WTC11 (cell line): ENCODE measurements at places on chromosomes 7 and 10. TPM values are rescaled to one million over a fixed set of nuclear protein-coding genes. Genes with fewer than 3 reads are reported as not detected.

Gene RASA4
- total RNA-seq, result 11.2 to 17.9 TPM (median 17.4 TPM) in 3 replicates

Gene GPR26
- 0.05 to 0.07 TPM (median 0.07 TPM) in 3 replicates for total RNA-seq

Gene TMEM273
- 0.09 to 0.39 TPM (median 0.27 TPM) in 3 replicates for total RNA-seq

Gene EPO
- 0.63 to 0.76 TPM (median 0.66 TPM) in 3 replicates for total RNA-seq

Gene SFMBT2
- 10.9 to 14.3 TPM (median 12.0 TPM) in 3 replicates for total RNA-seq

Gene BICC1
- total RNA-seq, result 0.61 to 0.85 TPM (median 0.78 TPM) in 3 replicates

Gene COL28A1
- total RNA-seq, result 0.81 to 1.5 TPM (median 1.0 TPM) in 3 replicates

Gene MKX
- total RNA-seq, result 0.87 to 1.8 TPM (median 1.2 TPM) in 3 replicates

Gene GIMAP5
- 0.24 to 0.46 TPM (median 0.39 TPM) in 3 replicates for total RNA-seq

Gene PAPOLB
- 0.23 to 0.31 TPM (median 0.27 TPM) in 3 replicates for total RNA-seq

Gene DPYSL4
- total RNA-seq, result 16.8 to 18.1 TPM (median 17.0 TPM) in 3 replicates

Gene FAM25A
- not detected in 3 replicates for total RNA-seq

Gene CNNM1
- total RNA-seq, result 0.90 to 1.4 TPM (median 1.1 TPM) in 3 replicates

Gene BLVRA
- total RNA-seq, result 31.9 to 35.5 TPM (median 33.7 TPM) in 3 replicates

Gene PRSS37
- total RNA-seq, result not detected in 3 replicates

Gene SCIN
- 0.80 to 1.2 TPM (median 0.98 TPM) in 3 replicates for total RNA-seq

Gene PCLO
- 2.0 to 4.2 TPM (median 3.0 TPM) in 3 replicates for total RNA-seq

Gene KLLN
- 0.52 to 1.1 TPM (median 1.0 TPM) in 3 replicates for total RNA-seq

Gene BTBD16
- total RNA-seq, result not detected in 3 replicates

Gene IFIT5
- 1.7 to 2.0 TPM (median 1.8 TPM) in 3 replicates for total RNA-seq

Gene SHTN1
- total RNA-seq, result 9.9 to 11.2 TPM (median 11.0 TPM) in 3 replicates

Gene CALML5
- 0.23 TPM in 1 of 3 replicates, not detected in the others for total RNA-seq

Gene SEC23IP
- total RNA-seq, result 63.8 to 82.3 TPM (median 68.4 TPM) in 3 replicates

Gene GRK5
- total RNA-seq, result 1.9 to 2.3 TPM (median 2.2 TPM) in 3 replicates

Gene KLF14
- not detected in 3 replicates for total RNA-seq

Gene OR6B1
- not detected in 3 replicates for total RNA-seq

Gene TCAF2
- 0.15 to 0.21 TPM (median 0.21 TPM) in 3 replicates for total RNA-seq

Gene PGAM2
- 2.4 to 5.6 TPM (median 3.9 TPM) in 3 replicates for total RNA-seq

Gene HGF
- total RNA-seq, result 0.32 to 0.76 TPM (median 0.72 TPM) in 3 replicates

Gene ABCB1
- 0.60 to 0.94 TPM (median 0.82 TPM) in 3 replicates for total RNA-seq

Gene HKDC1
- total RNA-seq, result 0.09 TPM in 2 of 3 replicates, not detected in the other

Gene GPR158
- total RNA-seq, result 0.34 to 0.63 TPM (median 0.44 TPM) in 3 replicates

Gene SEPTIN14
- total RNA-seq, result 0.07 to 0.09 TPM (median 0.07 TPM) in 3 replicates

Gene WDFY4
- total RNA-seq, result 0.13 to 0.25 TPM (median 0.21 TPM) in 3 replicates

Gene POLR2J
- 45.9 to 51.7 TPM (median 50.5 TPM) in 3 replicates for total RNA-seq

Gene FLNC
- 6.3 to 8.0 TPM (median 6.8 TPM) in 3 replicates for total RNA-seq

Gene CALML3
- total RNA-seq, result not detected in 3 replicates

Gene CBLL1
- total RNA-seq, result 26.1 to 29.8 TPM (median 26.3 TPM) in 3 replicates

Gene FGFBP3
- total RNA-seq, result 53.0 to 68.2 TPM (median 55.0 TPM) in 3 replicates

Gene HPS1
- total RNA-seq, result 43.4 to 49.3 TPM (median 47.4 TPM) in 3 replicates

Gene FOXI2
- 1.2 to 1.7 TPM (median 1.4 TPM) in 3 replicates for total RNA-seq

Gene CYP26A1
- total RNA-seq, result 2.1 to 3.4 TPM (median 3.1 TPM) in 3 replicates

Gene SAP25
- total RNA-seq, result 9.3 to 11.7 TPM (median 9.7 TPM) in 3 replicates

Gene CPA5
- not detected in 3 replicates for total RNA-seq

Gene SPOCK2
- total RNA-seq, result 4.0 to 4.7 TPM (median 4.1 TPM) in 3 replicates

Gene VIPR2
- 7.5 to 7.8 TPM (median 7.6 TPM) in 3 replicates for total RNA-seq

Gene COMMD3
- 2.6 to 3.6 TPM (median 3.5 TPM) in 3 replicates for total RNA-seq

Gene OR9A2
- not detected in 3 replicates for total RNA-seq

Gene MKI67
- total RNA-seq, result 93.6 to 118 TPM (median 96.5 TPM) in 3 replicates

Gene GOLGA7B
- total RNA-seq, result 0.07 to 0.24 TPM (median 0.07 TPM) in 3 replicates

Gene STEAP1B
- 5.4 to 6.3 TPM (median 5.5 TPM) in 3 replicates for total RNA-seq

Gene DHX32
- 22.7 to 28.0 TPM (median 25.6 TPM) in 3 replicates for total RNA-seq

Gene TCERG1L
- 1.5 to 2.1 TPM (median 1.5 TPM) in 3 replicates for total RNA-seq

Gene TLX1
- total RNA-seq, result 2.1 to 4.6 TPM (median 2.3 TPM) in 3 replicates
